ENCODE measurements at places on chromosomes 3 and 15. TPM values are rescaled to one million over a fixed set of nuclear protein-coding genes. Genes with fewer than 3 reads are reported as not detected.

P2RY14 gene
- not detected for total RNA-seq

FSTL1 gene
- 542 TPM for total RNA-seq

CCR4 gene
- 0.09 TPM for total RNA-seq

TIPIN gene
- 15.3 TPM for total RNA-seq

LACTB gene
- 36.6 TPM for total RNA-seq

Measured in endothelial cell of coronary artery (primary cell).